ENCODE measurements at places on chromosomes 13 and 19. TPM values are rescaled to one million over a fixed set of nuclear protein-coding genes. Genes with fewer than 3 reads are reported as not detected.

DNA sequence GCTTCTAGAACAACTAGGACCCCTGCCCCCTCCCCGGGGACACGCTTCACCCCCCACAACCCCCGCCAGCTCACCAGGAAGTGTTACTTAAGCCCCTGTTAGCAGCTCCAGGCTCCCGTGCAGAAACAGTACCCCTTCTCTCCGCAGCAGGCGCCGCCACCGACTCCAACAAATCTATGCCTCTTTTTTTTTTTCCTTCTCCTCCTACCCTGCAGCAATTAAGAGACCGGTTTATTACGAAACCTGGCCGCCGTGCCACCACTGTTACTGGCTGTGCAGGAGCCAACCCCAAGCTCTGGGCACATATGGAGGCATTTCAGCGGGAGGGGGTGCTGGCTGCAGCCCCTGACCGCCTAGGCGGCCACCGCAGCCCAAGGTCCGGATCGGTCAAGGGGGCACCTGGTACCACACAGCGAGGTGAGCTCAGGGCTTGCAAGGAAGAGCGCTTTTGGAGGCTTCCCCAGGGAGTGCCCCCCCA, 2.4 kb downstream of the GADD45B start:
- DNase-seq = peak; percentile 83

DNA sequence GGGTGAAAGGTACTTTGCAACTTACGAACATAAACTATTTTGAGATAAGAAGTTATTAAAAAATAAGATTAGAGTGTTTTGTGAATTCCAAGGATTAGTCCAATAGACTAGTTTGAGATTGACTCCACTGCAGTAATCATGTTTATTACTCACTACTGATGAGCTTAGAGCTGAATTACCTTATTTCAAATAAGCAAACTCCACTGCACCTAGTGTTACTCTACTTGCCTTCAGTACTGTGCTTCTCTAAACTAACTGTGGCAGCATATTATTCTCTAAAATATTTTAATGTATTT, 111.7 kb downstream of the MIPEP start:
- no peak for DNase-seq

DNA sequence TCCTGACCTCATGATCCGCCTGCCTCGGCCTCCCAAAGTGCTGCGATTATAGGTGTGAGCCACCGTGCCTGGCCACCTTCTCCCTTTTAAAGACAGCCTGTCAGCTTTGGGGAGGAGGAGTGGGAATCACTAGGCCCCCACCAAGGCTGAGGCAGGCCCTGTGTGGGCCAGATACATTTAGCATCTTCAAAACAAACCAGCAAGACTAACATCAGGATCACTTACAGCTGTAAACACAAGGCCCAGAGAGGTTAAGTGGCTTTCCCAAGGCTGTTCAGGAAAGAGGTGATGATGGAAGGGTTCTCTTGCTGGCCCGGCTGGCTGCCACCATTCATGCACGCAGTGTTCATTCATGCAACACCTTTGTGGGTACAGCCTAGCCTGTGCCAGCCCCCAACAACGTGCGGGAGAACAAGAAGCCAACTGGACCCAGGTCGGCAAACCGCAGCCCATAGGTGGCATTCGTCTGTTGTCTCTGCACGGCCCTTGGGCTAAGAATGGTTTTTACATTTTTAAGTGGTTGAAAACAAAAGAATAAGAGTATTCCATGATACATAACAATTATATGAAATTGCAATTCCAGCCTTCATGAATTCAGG, 23.0 kb downstream of the IER2 start:
- DNase-seq = no peak

DNA sequence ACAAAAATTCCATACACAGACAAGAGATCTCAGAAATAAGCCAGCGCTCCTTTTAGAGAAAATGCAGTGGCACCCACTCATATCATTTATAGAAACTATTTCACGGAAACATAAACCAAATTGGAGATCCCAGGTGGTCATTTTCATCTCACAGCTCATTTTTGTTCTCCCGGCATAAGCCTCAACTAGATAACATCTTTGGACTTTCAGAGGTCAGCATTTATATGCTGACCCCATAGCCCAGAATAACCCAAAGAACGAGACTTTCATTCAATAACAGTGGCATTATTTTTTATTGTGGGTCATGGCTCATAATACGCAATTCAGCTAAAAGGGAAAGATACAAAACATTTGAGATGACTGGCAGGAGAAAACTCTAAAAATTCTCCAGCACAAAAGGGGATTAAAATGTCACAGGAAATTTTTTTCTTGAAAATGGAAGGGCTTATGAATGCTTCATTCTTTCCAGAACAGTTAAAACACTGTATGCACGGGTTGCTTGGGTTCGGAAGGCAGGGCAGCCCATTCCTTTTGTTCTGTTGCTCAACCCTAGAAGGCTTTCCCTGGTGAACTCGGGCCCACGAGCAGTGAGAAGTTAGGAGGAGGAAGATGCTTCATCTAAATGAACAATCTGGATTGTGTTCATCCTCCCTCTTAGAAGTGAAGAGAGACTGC, 24.0 kb downstream of the STARD13 start:
- DNase-seq = peak; percentile 81

The UFM1 gene
- total RNA-seq = 88.3 TPM

DNA sequence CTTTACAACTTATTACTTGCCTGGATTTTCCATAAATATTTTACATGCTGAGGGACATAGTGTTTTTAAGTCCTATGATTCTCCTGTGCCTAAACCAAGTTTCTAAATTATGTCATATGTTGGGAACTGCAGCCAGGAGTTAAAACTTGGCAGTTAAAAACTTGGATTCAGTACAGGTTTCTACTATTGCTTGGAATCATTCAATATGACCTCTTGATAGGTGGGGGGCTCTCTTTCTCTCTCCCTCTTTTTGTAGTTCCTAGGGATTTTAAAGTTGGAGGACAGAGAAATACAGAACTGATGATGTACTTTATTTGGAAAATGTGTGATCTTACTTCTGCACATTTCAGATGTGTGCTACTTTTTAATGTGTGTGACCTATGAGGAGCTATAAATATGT, 4.7 kb downstream of the CSNK1A1L start:
- no peak for DNase-seq

DNA sequence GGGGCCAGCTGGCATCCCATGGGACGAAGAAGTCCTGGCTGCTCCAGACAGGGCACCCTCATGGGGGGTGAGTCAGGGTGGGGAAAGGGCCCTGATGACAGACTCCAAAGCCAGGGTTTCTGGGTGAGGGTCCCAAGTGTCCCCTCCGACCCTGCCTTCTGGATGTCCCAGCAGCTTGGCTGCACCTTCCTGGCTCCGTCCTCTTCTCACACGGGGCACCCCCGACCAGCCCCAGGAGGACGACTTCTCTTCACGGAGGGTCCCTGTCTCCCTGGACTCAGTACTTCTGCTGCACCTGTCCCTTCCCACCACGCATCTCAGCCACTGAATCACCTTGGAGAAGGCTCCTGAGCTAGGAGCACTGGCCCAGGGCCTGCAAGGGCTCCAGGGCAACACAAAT, 19.9 kb downstream of the MIER2 start:
- DNase-seq = no peak

DNA sequence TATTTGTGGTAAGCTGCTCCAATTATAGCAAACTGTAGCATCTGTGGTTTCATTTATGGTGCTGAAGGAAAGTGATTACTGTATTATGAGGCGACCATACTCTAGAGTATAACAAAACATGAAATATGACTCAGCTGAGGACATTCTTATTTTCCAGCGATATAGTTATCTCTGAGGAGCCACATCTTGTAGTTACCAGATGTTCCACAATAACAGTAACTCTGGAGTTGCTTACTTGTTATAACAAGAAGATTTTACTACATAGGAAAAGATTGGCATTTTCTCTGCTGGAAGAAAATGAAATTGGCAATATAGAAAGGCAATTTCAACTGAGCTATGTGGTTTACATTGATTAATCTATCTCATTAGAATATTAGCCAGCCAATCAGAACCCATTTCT, 1634.2 kb downstream of the PCDH9 start:
- DNase-seq = no peak

DNA sequence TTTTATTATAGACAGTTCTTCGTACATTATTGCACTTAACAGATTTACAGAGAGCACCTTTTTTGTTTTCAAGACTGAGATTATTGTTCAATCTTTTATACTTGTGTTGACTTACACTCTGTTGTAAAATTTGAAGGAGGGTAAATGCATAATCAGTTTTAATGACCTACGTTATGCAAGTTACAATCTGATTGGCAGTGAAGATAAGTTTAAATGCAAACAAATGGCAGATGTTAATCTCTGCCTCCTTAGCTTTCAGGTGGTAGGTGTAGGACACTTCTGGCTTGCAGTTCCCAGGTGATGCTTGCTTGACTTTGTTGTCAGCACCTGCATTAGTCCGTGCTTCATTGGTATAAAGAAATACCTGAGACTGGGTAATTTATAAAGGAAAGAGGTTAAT, 424.9 kb downstream of the FGF9 start:
- DNase-seq = no peak

GRCh38 chr19:45276284-45276687, 25.2 kb downstream of the MARK4 start:
- DNase-seq = peak; percentile 79

- DNase-seq = peak; percentile 70
Measured at GRCh38 chr19:3387645-3388589, 21.5 kb downstream of the NFIC start.

DNA sequence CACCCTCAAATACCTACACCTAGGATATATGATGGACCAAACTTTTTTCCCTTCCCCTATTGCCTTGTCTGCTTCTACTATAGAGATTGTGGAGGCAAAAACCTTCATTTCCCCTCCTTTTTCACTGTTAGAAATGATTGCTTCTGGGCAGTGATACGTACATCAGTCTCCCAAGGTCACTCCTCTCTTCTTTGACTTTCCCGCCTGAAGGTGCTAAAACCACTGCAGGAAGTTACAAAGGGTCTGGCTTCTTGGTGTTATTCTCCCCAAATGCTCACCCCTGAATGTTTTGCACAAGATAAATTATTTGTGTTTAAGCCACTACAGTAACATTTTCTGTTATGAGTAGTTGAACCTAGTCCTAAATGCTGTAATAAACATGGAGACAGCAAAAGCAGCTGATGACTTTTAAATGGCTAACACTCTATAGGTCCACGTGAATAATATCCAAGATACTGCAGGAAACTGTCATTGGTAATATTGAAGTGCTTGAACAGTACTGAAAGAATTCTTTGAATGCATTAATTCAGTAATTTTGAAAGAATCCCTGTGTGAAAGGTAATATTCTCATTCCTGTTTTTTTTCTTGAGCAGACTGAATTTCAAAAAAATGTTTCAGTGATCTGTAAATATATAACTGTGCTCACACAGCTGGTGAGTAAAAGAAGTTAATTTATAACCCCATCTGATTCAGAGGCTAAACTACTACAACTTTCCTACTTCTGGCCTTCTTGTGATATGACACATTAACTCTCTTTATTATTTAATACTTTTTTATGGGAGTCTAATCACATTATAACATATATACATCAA, 865.1 kb downstream of the EFNB2 start:
- DNase-seq = no peak

DNA sequence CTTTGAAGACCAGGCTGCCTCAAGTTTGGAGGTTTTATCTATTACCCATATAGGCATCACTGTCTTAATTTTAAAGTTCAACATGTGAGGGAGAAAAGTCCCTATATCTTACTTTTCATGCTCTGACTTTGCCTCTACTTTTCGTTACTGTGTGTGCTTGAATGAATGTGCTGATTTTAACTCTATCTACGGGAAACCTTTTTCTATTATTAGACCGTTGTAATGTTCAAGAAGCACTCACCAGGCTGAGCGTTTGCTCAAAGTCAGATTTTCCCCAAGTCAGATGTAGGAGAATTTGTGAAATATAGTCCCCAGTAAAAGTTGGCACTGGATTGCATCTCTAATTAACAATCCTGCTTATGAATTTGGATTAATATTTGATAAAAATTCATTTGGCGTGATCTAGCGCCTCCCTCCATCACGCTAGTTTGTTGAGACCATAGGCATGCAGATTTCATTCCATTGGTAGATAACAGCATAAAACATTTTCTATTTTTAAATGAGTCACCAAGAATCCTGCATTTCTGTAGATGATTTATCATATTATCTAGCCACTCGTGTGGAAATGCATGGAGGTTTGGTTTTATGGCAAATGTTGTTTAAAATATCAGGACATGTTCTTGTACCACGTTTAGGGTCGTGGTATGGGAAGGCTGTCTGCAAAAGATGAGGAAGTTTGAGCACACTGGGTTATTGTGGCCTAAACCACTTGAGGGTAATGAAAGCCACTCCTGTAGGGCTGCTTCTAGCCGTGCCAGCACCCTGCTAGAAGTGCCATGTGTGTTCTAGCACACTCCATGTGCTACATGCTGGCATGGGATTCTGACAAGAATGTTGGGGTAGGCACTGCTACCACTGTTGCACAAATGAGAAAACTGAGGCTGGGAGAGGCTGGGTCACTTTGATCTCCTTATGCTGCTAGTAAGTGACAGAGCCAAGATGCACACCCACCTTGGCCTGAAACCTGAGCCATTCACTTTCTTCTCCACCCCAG, 179.4 kb downstream of the FGF9 start:
- peak; percentile 67 for DNase-seq

DNA sequence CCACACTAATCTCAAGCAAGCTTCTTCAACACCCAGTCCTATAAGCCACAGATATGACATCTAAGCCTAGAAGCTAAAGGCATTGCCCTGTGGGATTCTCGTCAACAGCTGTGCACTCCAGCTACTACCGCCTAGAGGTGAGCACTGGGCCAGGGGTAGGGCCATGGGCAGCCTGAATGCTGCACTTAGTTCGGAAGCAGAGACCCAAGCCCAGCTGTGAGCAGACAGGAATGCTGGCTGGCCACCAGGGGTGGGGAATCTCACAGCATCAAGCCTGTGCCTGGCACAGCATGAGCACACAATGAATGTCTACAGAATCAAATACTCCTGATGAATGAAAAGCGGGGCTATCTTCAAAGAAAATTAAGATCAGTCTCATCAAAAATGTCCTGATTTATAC, 167.5 kb upstream of the UBL3 start:
- DNase-seq = no peak

The FFAR3 gene
- not detected for total RNA-seq

Measured in fibroblast of villous mesenchyme (primary cell).